ENCODE measurements at places on chromosomes 12 and 14. TPM values are rescaled to one million over a fixed set of nuclear protein-coding genes. Genes with fewer than 3 reads are reported as not detected.

The PFDN5 gene
- total RNA-seq, result 114 TPM

The FGD6 gene
- 4.7 TPM for total RNA-seq

- DNase-seq, result no peak
Measured at GRCh38 chr14:35419429-35419841, 14.9 kb upstream of the NFKBIA start.

DNA sequence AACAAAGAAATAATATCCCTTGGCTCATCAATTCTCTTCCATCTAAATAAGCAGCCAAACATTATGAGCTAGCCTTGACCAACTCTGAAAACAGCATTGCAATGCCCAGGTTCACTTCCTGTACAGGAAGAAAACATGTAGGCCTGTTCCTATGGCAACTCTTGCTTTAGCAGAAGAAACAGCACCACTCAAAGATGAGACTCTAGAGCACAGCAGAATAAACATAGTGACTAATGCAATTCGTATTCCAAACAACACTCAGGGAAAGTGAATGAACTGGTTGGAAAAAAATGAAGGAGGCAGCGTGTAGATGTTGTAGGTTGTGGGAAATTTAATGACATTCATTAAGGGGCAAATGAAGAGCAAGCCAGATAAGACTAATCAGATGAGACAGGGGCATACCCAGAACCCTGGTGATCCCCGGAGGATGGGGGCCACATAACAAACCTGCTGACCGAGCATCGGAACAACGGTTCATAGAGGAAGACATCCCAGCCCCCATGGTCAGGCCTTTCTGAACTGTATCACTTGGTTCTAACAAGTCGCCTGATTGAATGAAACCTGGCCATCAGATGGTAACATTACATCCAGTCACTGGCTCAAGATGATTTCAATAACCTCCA lies 9.0 kb downstream of the ARHGDIB start:
- no peak for DNase-seq
